Cardiac ventricle fibroblast (primary cell): ENCODE measurements at places on chromosomes 2 and 18. TPM values are rescaled to one million over a fixed set of nuclear protein-coding genes. Genes with fewer than 3 reads are reported as not detected.

The SCN3A gene
- not detected in 2 replicates for total RNA-seq

The HOXD9 gene
- 0.12 TPM in 1 of 2 replicates, not detected in the other for total RNA-seq

The TANK gene
- total RNA-seq = 47.6 and 72.7 TPM in 2 replicates

The HNMT gene
- 50.9 and 58.9 TPM in 2 replicates for total RNA-seq

The GALNT5 gene
- total RNA-seq = 10.0 and 11.3 TPM in 2 replicates

The TUBA4B gene
- not detected in 2 replicates for total RNA-seq

The YPEL5 gene
- total RNA-seq = 54.7 and 67.6 TPM in 2 replicates

The DNAH7 gene
- 0.12 and 1.0 TPM in 2 replicates for total RNA-seq

The NT5C1B gene
- 0.10 TPM in 1 of 2 replicates, not detected in the other for total RNA-seq

The BMPR2 gene
- 31.3 and 33.6 TPM in 2 replicates for total RNA-seq

The LYG1 gene
- not detected in 2 replicates for total RNA-seq

The PLCL1 gene
- total RNA-seq = 15.5 and 16.7 TPM in 2 replicates

The B3GNT7 gene
- total RNA-seq = 0.12 TPM in 1 of 2 replicates, not detected in the other

The SRSF7 gene
- total RNA-seq = 51.1 and 55.0 TPM in 2 replicates

The FHOD3 gene
- 0.10 TPM in 1 of 2 replicates, not detected in the other for total RNA-seq

The ZBTB7C gene
- 0.29 and 0.31 TPM in 2 replicates for total RNA-seq

The POTEI gene
- not detected in 2 replicates for total RNA-seq

The LINC00305 gene
- total RNA-seq = not detected in 2 replicates

The VWC2L gene
- 0.10 TPM in 1 of 2 replicates, not detected in the other for total RNA-seq

The NLRC4 gene
- not detected in 2 replicates for total RNA-seq

The EPHA4 gene
- total RNA-seq = 5.2 and 21.8 TPM in 2 replicates

The HRH4 gene
- 0.10 TPM in 1 of 2 replicates, not detected in the other for total RNA-seq

The CDCA7 gene
- 0.50 and 3.9 TPM in 2 replicates for total RNA-seq

The GDF7 gene
- under 0.01 TPM in 1 of 2 replicates, not detected in the other for total RNA-seq

The POTEJ gene
- total RNA-seq = not detected in 2 replicates

The DOK6 gene
- 0.98 and 1.00 TPM in 2 replicates for total RNA-seq

The FARSB gene
- 12.6 and 13.2 TPM in 2 replicates for total RNA-seq

The GRP gene
- total RNA-seq = not detected in 2 replicates

The GCA gene
- total RNA-seq = 0.94 and 1.2 TPM in 2 replicates

The HOXD4 gene
- total RNA-seq = 0.87 TPM in 1 of 2 replicates, not detected in the other

The GYPC gene
- total RNA-seq = 37.0 and 53.5 TPM in 2 replicates

The ATG9A gene
- total RNA-seq = 70.1 and 72.7 TPM in 2 replicates

The SLC25A12 gene
- total RNA-seq = 16.0 and 17.2 TPM in 2 replicates
